BJ (cell line): ENCODE measurements at places on chromosomes 12 and 14.

GRCh38 chr12:40697566-40698259, 5.5 kb downstream of the CNTN1 start:
- no peak for DNase-seq

DNA sequence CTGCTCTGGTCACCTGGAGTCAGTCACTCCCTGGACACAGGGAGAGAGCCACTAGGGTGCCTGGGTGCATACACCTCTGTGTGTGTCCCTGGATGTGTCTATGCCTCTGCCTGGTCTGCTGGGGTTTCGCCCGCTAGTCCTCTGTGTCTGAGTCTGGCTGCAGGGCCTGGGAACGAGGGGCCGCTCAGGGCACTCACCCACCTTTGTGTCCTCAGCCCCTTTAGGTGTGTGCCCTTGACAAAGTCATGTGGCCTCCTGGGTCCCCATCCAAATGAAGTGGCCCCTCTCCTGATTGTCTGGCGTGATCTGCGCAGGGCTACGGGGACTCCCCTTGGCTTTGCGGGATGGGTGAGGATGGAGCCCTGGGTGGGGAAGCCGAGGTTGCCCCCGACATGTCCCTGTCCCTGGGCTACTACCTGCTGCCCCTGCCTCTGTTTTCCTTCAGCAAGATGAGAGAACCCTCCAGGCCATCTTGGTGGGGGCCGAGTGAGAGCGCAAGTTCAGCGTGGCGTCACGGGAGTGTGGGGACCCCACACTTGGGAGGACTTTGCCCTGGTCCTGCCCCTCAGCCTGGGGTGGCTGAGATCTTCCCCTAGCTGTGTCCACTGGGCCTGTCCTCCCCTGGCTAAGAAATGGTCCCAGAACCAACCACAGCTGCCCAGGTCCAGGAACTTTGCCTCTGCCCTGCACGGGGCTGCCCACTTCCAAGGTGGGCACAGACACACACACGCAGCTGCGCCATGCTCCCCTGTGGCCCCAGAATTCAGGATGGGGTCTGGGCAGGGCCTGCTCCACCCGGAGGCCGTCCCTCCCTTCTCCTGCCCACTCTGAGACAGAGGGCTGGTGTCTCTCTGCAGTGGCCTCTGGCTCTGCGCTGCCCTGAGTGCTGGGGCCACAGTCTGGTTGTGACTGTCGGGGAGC, 2.7 kb upstream of the AHNAK2 start:
- DNase-seq = no peak

DNA sequence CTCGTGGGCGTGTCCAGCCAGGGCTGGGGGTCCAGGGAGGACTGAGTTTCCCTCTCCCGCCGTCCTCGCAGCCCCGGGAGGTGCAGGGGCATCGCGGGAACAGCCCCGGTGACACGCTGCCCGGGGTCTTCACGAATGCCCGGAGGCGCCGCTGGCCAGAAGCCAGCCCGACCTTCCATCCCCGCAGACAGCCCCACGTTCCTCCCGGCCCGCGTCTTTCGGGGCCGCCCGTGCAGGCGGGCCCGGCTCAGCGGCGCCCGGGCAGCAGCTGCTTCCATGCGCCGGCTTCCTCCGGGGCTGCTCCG, 827 bp upstream of the TEDC1 start:
- no peak for DNase-seq

- no peak for DNase-seq
Measured at GRCh38 chr12:20142956-20143355, 225.4 kb upstream of the PDE3A start.

GRCh38 chr12:112740387-112740934, 51.1 kb upstream of the RPH3A start:
- no peak for DNase-seq

GRCh38 chr14:20177433-20177974, 13.2 kb upstream of the OR11G2 start:
- DNase-seq = no peak

DNA sequence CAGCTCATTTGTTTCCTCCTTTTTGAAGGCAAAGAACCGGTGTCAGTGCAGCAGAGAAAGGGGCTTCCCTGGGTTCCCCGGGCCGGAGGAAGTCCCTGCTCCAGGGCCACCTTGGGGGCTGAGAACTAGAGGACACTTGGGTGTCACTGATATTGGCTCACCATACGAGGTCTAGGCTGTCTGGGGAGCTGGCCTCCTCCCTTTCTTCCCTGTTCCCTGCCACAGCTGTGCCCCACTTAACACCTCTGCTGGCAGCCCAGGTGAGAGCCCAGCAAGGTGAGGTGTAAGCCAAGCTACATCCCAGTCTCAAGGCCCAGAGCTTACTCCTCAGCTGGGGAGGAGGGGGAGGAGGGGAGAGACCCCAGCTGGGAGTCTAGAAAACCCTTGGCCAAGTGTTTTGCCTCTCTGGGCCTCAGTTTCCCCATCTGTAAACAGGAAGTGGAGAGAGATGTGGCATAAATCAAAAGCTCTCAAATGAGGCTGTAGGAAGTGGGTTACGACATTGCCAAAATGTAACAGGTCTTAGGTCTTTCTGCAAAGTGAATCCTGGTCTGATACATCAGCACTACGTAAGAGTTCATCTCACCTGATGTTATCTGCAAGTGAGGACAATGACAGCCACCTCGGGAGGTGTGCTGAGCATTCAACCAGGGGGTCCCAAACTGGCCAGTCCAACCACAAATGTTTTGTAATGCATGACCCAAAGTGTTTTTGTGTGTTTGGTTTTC, 25.5 kb downstream of the RASAL1 start:
- DNase-seq = no peak

- no peak for DNase-seq
Measured at GRCh38 chr14:80536456-80536855, 325.2 kb upstream of the DIO2 start.

DNA sequence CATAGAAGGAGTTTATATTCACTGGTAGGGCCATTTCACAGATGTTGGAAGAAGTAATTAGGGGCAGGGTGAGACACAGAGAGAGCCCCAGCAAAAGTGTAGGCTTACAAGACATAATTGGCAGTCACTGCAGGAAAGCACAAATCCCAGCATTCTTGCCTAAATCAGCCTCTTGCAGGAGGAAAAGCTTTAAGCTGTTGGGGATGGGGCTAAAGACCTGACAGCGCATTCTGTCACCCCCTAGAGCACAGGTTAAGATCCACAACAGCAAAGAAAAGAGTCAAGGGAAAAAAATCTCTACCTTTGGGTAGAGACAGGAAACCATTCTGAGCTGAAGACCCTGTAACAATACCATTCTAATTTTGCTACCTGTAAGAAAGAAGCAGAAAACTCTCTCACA, 409.0 kb downstream of the DAD1 start:
- no peak for DNase-seq

DNA sequence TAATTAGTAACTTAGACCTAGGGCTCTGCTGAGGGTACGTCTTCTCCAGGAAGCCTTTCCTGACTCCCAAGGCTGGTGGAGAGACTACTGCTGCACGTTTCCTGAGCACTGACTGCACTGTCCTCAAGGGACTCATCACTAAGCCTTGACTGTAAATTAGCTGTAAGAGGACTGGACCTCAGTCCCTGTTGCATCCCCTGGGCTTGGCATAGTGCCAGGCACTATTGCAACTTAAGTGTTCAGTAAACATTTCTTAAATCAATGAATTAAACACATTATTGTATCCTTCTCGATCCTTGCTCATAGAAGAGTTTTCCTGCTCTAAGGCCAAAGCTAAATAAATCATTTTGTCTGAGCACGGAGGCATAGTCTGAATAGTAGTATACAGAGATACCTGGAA, 31.9 kb upstream of the IFNG-AS1 start:
- no peak for DNase-seq

- no peak for DNase-seq
Measured at GRCh38 chr14:50619569-50620141, 48.5 kb downstream of the SAV1 start.

DNA sequence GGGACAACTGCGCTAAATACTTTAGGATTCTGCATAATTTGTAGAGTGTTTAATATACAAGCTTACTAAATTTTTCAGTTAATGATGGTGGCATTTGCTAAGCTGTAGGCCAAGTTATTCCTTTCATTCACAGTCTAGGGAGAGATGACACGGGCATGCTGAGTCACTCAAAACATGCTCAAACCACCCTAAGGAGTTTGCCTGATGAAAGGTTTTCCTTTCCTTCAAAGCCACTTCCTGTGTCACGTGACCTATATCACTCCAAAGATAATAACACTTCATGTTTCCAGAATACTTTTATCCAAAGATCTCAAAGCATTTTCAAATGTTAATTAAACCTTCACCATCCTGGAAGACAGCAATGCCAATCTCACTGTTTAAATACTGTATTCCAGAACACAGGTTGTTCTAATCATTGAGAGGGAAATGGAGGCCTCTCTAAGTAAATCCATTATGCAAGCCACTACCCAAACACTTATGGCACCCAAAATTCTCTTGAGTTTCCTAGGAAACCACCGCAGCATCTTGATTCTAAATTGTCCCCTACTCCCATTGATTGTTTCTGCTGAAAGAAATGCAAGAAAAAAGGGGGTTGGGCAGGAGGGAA, 207.0 kb upstream of the CDKN3 start:
- no peak for DNase-seq

DNA sequence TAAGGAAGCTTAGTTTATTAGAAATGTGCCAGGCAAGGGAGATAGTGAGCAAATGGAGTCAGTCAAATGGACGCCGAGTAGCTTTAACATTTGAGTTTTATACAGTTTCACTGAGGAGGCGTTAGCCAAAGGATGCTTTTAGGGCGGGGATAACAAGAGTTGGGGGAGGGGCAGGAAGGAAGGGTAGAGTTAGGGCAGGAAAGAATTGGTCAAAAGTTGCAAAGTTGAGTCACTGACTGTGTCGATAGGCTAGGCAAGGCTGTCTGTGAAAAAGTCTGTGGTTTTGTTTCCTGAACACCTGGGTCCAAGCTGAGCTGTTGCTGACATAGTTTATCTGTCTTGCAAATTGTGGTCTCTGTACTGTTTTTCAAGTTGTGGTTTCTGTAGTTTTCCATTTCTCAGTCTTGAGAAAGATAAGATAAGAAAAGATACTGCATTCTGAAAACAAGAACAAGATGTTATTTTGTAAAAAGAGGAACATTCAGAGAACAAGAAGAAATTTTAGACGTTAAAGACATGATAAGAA, 62.6 kb upstream of the RESF1 start:
- DNase-seq = no peak

GRCh38 chr12:124616394-124617221, 49.2 kb upstream of the NCOR2 start:
- no peak for DNase-seq

DNA sequence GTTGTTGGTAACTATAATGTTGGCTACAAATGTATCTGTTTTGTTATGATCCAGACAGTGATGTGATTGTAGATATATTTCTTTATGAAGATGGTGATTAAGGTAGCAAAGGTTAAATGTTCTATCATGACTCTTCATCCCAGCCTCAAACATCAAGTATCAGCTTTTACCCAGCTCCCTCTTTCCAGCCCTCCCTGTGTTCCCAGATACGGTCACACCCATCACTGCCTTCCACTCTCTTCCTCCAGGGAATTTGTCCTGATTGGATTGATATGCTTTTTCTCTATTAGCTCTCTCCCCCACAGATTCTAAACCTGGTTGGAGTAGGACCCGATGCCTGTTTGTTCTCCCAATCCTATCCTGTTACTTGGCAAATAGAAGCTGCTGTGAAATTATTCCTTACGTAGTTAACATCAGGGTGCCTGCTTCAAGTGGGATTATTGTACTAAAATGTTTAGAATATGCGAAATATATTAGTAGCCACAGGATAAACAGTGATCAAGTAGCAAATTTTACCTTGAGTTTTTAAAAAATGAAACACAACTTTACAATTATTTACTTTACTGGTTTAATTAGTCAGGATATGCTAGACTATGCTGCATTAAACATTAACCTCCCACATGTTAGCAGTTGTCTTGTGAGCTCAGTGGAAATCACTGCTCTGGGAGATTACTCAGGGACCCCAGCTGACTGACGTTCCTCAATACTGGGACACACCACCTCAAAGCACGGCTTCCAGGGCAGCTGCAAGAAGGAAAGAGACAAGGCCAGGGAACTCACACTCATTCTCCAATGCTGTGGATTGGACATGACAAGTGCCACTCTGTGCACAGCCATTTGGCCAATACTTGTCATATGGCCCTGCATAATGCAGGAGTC, 165.3 kb downstream of the ALX1 start:
- no peak for DNase-seq

- DNase-seq = no peak
Measured at GRCh38 chr12:8549381-8549780, 8.7 kb upstream of the CLEC4E start.

GRCh38 chr12:127600211-127600610, 666.8 kb upstream of the TMEM132C start:
- DNase-seq = no peak

GRCh38 chr12:87344699-87345098, 684.5 kb downstream of the C12orf50 start:
- DNase-seq = no peak

GRCh38 chr14:61438860-61439765, 117.7 kb downstream of the PRKCH start:
- DNase-seq = peak; percentile 15

- no peak for DNase-seq
Measured at GRCh38 chr14:68379510-68380328, 413.1 kb downstream of the ZFP36L1 start.

DNA sequence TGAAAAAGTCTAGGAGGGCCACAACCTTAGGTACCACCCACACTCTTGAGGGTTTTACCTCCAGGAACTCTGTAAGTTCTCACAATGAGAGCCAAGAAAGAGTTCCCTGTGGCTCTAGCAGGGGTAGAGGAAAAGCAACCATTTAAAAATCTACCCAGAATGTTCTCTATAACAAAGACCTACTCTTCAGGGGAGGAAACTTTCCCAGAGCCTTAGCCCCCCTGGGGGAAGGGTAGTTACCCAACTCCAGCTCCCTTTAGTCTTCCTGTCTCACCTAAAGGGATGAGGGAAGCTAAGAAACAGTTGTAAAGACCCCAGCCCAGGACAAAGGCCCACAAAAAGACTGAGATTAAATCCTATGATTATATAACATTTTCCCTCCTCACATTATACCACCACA, 46.2 kb upstream of the JDP2 start:
- DNase-seq = no peak

GRCh38 chr12:81888106-81888740, 129.1 kb upstream of the PPFIA2 start:
- no peak for DNase-seq

- no peak for DNase-seq
Measured at GRCh38 chr12:27988594-27989233, 16.2 kb upstream of the PTHLH start.

- no peak for DNase-seq
Measured at GRCh38 chr14:93100570-93100969, 15.2 kb downstream of the ITPK1 start.

- DNase-seq = no peak
Measured at GRCh38 chr14:91614187-91614586, 104.1 kb upstream of the PPP4R3A start.

GRCh38 chr14:82837611-82838140, 1304.0 kb upstream of the SEL1L start:
- DNase-seq = no peak

DNA sequence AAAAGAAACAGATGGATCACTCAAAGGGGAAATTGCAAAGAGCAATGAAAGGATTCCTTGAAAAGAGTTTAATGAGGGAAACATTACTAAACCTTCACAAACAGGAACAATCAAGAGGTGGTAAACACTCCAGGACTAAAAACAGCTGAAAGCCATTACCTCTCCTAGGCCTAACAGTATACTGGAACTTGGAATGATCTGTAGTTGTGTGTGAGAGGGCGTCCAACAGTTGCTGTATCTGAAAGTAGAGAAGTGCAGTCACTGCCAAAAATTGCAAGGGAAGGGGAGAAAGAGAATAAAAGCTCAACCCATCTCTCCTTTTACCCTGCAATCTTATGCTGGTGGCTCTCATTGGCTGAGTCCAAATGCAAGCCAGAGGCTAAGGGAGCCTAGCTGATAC, 17.0 kb upstream of the MIS18BP1 start:
- DNase-seq = no peak
